Stomach (tissue), 19 donors: ENCODE measurements at places on chromosomes 4 and X. TPM values are rescaled to one million over a fixed set of nuclear protein-coding genes. Genes with fewer than 3 reads are reported as not detected.

- no peaks in the 10 kb centered on the region for H3K36me3 ChIP-seq
- no peak overlapping the region for H3K27ac ChIP-seq
- H3K27me3 ChIP-seq, result no peaks in the 10 kb centered on the region
- no peaks in the 10 kb centered on the region for H3K4me1 ChIP-seq
- no peak overlapping the region for H3K4me3 ChIP-seq
Observed at GRCh38 chr4:4671774-4672349, 130.0 kb upstream of the STX18 start.

DNA sequence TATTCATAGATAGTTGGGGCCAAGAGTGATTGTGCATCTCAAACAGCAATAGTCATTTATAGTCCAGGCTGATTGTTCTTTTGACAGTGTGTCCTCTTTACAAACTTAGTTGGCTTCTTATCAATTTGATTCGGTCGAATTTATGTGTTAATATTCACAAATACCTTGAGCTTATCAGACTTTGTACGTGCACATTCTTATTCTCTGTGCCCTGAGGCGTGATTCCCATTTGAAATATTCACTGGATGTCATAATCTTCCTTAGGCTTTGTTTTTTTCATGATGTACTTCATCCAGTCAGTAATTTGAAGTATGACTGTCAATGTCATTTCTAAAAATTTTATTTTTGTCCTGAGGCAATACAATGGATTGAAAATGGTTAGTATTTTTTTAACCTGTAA, 263.5 kb upstream of the PCDH7 start:
- no peak for DNase-seq
- no peak overlapping the region for H3K4me3 ChIP-seq
- H3K27ac ChIP-seq, result no peak overlapping the region
- no peaks in the 10 kb centered on the region for H3K27me3 ChIP-seq
- H3K36me3 ChIP-seq, result no peaks in the 10 kb centered on the region
- no peaks in the 10 kb centered on the region for H3K4me1 ChIP-seq

DNA sequence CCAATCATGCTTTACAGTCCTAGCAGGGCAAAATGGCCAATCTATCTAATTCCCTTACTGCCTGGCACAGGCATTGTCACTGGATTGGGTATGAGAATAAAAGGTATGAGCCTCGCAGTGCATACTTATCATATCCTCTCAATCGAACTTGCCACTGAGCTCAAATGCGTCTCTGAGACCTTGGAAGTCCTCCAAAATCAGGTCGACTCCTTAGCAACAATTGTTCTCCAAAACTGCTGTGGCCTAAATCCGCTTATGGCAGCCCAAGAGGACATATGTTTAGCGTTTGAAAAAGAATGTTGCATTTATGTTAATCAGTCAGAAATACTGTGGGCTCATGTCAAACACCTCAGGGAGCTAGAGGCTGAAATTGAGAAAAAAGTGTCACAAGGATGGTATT, 69.7 kb downstream of the SPIN4 start:
- no peak overlapping the region for H3K27ac ChIP-seq
- DNase-seq, result no peak
- no peaks in the 10 kb centered on the region for H3K36me3 ChIP-seq
- H3K27me3 ChIP-seq, result no peaks in the 10 kb centered on the region
- H3K4me1 ChIP-seq, result no peaks in the 10 kb centered on the region
- no peak overlapping the region for H3K4me3 ChIP-seq

DNA sequence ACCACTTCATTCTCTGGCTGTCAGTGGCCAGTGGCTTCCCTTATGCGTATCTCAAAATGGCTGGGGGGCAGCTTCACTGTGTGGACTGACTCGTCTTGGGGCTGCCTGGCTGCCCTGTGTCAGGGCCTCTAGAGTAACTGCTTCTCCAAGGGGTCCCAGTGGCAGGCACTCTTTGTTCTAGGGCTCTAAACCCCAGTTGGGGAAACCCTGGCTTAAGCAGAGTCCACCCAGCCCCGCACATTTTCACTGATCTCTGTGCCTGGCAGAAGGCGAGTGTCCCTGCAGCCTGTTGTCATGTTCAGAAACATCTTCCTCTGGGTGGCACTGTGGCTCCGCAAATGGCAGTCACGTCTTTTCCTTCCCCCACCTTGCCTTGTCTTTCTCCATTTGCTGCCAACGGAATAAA, 59.7 kb downstream of the NBDY start:
- no peak overlapping the region for H3K27ac ChIP-seq
- no peaks in the 10 kb centered on the region for H3K36me3 ChIP-seq
- peak overlapping the region; percentile 25 for H3K4me3 ChIP-seq
- H3K27me3 ChIP-seq, result no peaks in the 10 kb centered on the region

Gene MAGEC2
- polyA plus RNA-seq, result not detected

Gene GASK1B
- polyA plus RNA-seq, result 12.4 TPM
